Aorta (tissue), 5 donors: ENCODE measurements at places on chromosomes 11 and 22. TPM values are rescaled to one million over a fixed set of nuclear protein-coding genes. Genes with fewer than 3 reads are reported as not detected.
A peak's percentile ranks its signal among the peaks of the same experiment; 100 is the strongest.

Gene NXPE4
- 0.33 TPM for total RNA-seq

Gene HEPHL1
- not detected for total RNA-seq

Gene PKDREJ
- total RNA-seq = not detected

Gene TMA7B
- 0.39 TPM for total RNA-seq

DNA sequence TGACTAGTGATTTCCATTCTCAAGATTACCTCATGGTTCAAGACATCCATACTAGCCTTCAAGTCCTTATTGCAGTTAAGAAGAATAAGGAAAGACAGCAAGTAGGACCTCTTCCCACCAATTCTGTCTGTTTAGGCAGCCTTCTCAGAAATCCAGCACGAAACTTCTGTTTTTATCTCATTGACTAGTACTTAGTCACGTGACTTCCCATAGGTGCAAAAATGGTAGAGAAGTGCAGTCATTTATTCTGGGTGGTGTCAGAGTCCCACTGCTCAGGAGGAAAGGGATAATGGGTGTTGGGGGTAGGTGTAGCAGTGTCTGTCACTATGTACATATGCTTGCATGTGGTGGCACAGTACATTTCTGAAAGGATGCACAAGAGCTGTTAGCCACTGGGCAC is 57.7 kb upstream of the SORL1-AS1 start:
- DNase-seq = no peak
- H3K27ac ChIP-seq = no peak overlapping the region
- no peaks in the 10 kb centered on the region for H3K27me3 ChIP-seq
- H3K4me3 ChIP-seq = no peak overlapping the region

DNA sequence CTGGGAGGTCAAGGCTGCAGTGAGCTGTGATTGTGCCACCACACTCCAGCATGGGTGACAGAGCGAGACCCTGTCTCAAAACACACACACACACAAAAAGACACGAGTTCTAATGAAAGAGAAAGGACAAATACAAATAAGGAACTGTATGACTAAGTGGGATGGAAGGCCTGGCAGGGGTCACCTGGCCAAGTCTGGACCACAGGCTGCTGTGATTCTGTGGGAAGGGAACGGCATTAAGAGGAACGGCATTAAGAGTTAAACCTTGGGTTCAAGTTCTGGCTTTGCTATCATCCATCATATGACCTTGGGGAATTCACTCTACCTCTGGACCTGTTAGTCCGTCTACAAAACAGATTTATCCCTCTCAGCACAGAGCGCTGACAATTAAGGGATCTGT is 47.7 kb downstream of the LRFN4 start:
- H3K27ac ChIP-seq = no peak overlapping the region
- no peaks in the 10 kb centered on the region for H3K36me3 ChIP-seq
- no peak overlapping the region for H3K4me3 ChIP-seq

DNA sequence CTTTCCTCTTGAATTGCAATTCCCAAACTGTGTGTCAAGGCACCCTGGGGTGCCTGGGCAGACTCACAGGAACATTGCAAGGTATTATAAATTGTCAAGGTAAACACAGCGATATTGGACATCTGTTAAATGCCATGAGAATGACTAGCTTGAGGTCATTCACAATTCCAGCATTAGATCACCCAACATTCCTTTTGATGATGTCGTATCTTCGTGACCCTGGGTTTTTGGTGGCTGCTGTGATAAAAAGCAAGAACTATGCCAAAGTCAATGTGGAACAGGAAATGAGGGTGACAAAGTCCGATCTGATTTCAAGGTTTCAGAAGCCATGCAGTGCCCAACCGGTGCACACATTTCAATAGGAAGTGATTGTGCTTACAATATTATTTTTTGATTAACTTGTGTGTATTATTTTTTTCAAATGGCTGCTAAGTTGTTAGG is 458.4 kb downstream of the MIAT start:
- H3K36me3 ChIP-seq = no peaks in the 10 kb centered on the region
- no peak overlapping the region for H3K4me3 ChIP-seq
- peaks cover 3% of the 10 kb centered on the region for H3K4me1 ChIP-seq
- H3K27me3 ChIP-seq = no peaks in the 10 kb centered on the region
- no peak overlapping the region for H3K27ac ChIP-seq

GRCh38 chr11:35170503-35170902 is 31.5 kb downstream of the CD44 start:
- peaks cover 33% of the 10 kb centered on the region for H3K4me1 ChIP-seq
- H3K36me3 ChIP-seq = no peaks in the 10 kb centered on the region
- no peak for DNase-seq

DNA sequence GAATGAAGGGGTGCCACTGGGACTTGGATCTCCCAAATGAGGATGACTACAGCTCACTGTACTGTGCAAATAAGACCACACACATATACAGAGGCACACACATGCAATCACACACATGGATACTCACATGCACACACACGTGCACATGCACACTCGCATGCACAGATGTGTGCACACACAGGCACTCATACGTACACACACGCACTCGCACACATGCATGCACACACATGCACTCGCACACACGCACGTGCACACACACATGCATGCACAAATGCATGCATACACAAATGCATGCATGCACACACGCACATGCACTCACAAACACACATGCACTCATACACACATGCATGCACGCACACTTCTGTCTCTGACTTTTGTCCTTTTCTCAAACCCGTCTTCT is 36.0 kb downstream of the TECTA start:
- H3K4me1 ChIP-seq = no peaks in the 10 kb centered on the region
- no peak overlapping the region for H3K27ac ChIP-seq
- H3K27me3 ChIP-seq = no peaks in the 10 kb centered on the region
- no peak overlapping the region for H3K4me3 ChIP-seq

DNA sequence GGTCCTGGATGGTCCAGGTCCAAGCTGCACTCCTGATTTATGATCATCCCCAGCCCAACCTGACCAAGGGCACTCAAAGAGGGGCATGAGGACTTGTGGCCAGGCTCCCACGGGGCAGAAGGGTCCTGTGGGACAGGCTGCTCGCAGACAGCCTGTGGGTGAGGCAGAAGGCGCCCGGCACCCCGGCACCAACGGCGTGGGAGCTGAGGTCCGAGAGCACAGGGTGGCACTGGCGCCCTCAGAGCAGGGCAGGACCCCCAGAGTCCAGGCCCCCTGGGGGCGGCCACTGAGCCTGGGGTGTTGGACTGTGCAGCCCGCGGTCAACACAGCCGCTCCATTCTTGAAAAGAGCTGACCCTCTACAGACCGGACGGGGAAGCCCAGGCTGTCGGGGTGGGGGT is 3.3 kb downstream of the IL17REL start:
- DNase-seq = peak; percentile 66
- H3K4me1 ChIP-seq = no peaks in the 10 kb centered on the region
- H3K27ac ChIP-seq = no peak overlapping the region

- DNase-seq = no peak
- H3K36me3 ChIP-seq = no peaks in the 10 kb centered on the region
- H3K27me3 ChIP-seq = no peaks in the 10 kb centered on the region
- no peak overlapping the region for H3K27ac ChIP-seq
- H3K4me1 ChIP-seq = no peaks in the 10 kb centered on the region
- H3K4me3 ChIP-seq = no peak overlapping the region
These were observed 407.3 kb downstream of the NXPE2 start for GRCh38 chr11:115085461-115086210.

- H3K27ac ChIP-seq = no peak overlapping the region
- no peaks in the 10 kb centered on the region for H3K4me1 ChIP-seq
- peak; percentile 36 for DNase-seq
- H3K4me3 ChIP-seq = no peak overlapping the region
These were observed 43.6 kb upstream of the LINC01488 start for GRCh38 chr11:69437876-69438205.
